ENCODE measurements at places on chromosomes 4 and X. TPM values are rescaled to one million over a fixed set of nuclear protein-coding genes. Genes with fewer than 3 reads are reported as not detected.

GRCh38 chr4:7689773-7690693 lies 249.6 kb downstream of the AFAP1 start:
- no peak for DNase-seq

DNA sequence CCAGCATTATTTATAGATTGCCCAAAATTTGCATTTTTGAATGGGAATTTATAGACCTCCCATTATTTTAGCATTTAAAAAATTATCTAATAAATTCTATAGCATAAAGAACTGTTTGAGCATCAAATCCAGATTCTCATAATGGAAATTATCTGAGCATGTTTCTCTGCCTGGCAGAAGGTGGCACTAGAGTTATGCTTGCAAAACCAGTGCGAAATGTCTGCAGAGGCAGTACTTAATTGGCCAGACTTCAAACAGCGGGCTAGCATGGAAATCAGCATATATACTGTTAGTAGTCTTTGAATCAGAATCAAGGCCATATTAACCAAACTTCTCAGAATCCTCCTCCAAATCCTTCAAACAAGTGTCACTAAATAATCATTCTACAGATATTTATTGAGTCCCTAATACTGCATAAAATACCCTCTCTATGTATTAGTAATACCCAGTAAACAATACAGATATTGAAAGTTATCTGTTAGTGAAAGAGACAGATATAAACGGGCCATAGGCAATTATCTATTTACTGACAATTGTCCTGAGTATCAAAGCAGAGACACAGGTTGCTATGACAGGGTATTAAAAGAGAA lies 78.7 kb upstream of the DCLK2 start:
- DNase-seq: no peak

GRCh38 chrX:87409113-87409841 lies 108.3 kb upstream of the KLHL4 start:
- DNase-seq: no peak

DNA sequence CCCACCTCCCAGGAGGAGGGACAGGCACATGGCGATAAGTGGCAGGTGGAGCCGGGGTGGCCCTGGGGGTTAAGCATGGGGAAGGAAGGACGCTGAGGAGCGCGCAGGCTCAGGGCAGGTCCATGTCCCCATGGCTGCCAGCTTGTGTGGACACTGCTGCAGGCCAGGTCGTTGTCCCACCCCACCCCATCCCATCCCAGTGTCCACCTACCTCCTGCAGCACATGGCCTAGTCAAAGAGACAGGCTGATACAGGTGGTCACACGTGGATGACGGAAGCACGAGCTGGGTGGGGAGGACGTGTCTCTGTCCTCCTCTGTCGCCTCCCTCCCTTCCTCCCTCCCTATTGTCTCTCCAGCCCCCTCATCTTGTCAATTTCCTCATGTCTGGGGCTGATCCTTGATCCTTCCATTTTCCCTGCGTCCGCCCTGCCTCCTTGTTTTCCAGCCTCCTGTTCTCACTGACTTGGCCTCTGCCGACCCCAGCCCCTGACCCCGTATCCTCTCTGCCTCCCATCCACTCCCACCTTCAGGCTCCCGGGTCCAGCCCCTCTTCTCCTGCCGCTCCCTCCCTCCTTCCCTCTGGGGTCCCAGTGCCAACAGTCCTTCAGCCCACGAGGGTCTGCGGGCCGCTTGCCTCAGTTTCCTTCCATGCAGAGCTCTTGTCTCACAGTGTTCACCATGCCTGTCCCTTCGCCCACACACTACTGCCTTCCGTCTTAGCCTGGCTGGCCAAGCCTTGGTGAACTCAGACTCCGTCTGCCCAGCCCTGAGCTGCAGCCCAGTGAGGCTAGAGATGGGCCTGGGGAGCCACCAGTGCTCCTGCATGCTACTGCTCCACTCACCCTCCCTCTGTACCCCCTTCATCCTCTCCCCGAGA lies 15.5 kb upstream of the ADD1 start:
- no peak for DNase-seq

DNA sequence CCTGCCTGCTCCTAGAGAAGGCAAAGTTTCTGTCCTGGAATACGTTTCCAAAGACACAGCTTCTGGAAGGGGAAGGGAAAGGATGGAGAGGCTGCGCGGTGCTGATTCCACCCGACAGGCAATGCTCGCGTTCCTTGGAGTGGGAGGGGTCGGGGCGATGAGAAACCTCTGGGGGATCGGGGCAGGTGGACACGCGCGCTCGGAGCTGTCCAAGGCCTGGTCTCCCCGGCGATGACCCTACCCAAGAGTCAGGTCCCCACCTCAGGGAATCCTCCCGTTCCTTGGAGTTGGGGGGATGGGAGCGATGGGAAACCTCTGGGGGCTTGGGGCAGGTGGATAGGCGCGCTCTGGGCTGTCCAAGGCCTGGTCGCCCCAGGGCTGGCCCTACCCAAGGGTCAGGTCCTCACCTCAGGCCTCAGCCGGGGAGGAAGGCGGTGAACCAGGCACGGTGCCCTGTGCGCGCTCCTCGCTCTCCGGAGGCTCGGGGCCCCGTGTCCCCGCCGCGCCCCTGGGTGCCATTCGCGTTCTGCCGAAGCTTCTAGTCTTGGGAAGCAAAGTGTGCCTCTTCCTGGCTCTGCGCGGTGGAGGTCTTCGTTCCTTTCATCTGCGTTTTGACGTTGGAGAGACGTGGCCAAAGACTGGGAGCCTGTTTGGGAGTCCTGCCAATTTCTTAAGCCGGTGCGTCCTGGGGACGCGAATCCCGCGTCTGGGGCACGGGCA lies 10.6 kb upstream of the SHOX start:
- no peak for DNase-seq

- DNase-seq: no peak
Observed at GRCh38 chr4:76515975-76516843, 81.2 kb downstream of the SHROOM3 start.

- DNase-seq: no peak
Observed at GRCh38 chr4:121233982-121234381, 69.9 kb upstream of the TNIP3 start.

The PTCHD1 gene
- total RNA-seq: not detected

The GUCY1B1 gene
- not detected for total RNA-seq

- no peak for DNase-seq
Observed at GRCh38 chrX:143058120-143058519, 32.4 kb downstream of the SPANXN4 start.

GRCh38 chr4:41880022-41880837 lies 55.0 kb upstream of the TMEM33 start:
- no peak for DNase-seq

The JADE3 gene
- 0.47 TPM for total RNA-seq

The TMEM35A gene
- total RNA-seq: not detected

The NLGN3 gene
- 2.7 TPM for total RNA-seq

The ARHGEF6 gene
- total RNA-seq: 75.0 TPM

All from naive thymus-derived CD8-positive, alpha-beta T cell (primary cell).